ENCODE measurements at places on chromosomes 7 and 10.

- no peak for DNase-seq
Measured at GRCh38 chr10:78283069-78283682, 249.5 kb downstream of the RPS24 start.

- peak; percentile 41 for DNase-seq
Measured at GRCh38 chr7:30028749-30029635, 780 bp downstream of the PLEKHA8 start.

- no peak for DNase-seq
Measured at GRCh38 chr10:113916053-113916452, 61.6 kb downstream of the NHLRC2 start.

DNA sequence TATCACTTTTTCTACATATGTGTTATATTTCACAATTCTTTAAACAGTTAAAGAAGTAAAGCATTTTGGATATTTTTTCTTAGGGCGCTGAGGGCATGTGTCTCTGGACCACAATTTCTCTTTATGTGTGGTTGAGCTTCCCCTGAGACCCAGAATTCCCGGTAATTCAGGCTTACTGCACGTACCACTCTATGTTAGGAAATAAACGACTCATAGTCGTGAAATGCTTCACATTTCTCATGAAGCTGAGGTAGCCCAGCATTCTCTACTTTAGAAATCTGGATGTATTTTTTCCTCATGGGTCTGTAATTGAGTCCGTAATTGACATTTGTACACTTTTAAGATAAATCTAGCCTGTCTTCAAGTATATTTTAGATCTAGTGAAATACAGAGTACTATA, 170.6 kb downstream of the FZD1 start:
- DNase-seq: no peak

DNA sequence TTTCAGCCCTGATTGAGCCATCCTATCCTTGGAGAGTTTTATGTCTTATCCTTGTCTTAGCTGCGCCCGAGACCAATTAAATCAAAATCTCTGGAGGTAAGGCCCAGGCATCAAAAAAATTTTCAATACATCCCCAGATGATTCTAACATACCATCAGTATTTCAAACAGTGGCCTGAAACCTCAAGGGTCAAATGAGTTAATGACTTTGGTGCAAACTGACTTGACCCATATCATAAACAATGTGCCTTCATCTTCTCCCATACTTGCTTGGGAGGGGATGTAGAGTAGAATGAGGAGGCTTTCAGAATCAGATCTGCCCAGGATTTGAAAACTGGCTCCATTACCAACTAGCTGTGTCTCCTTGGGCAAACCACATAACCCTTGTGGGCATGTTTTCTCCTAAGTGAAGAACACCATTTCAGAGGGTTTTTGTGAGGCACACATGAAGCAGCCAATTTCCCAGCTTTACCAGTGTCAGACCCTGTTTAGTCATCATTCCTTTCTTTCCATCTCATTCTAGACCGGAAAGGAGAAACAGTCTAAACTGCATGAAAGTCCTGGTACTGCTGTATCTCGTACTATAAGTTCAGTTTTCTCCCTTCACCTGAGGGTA, 35.7 kb upstream of the ATXN7L1 start:
- DNase-seq: no peak

DNA sequence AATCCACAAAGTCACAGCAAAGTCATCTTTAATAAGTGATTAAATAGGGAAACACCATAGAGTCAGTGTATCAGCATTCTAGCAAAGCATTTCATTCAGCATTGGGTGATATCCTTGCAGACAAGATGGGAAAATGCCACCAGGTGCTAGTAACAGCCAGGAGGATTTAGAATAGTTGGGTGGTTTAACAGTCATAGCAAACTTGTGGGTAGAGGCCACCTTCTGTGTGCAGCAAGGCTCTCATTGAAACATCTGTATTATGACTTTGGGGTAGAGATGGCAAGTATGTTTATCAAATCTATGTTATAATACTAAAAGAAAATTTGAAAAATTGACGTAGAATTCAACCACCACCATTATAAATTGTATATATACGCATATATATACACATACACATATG, 26.4 kb upstream of the ADO start:
- DNase-seq: no peak

DNA sequence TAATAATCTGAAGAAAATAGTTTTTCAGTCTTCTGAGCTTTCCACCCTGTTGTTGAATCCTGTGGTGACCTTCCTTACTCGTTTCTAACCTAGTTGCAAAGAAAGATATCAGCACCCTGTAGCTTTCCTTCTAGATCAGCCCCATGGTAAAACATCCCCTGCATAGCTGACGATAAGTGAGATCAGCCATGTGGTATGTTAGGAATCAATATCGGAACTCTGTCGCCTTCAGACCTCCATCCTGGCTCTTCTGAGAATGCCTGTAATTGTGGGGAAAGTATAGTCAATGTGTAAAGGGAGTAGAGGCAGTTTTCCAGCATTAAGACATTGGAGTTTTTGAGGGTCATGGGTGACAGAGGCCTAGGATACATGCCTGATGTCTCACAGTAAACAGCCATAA, 151.8 kb downstream of the LRRC4 start:
- no peak for DNase-seq

DNA sequence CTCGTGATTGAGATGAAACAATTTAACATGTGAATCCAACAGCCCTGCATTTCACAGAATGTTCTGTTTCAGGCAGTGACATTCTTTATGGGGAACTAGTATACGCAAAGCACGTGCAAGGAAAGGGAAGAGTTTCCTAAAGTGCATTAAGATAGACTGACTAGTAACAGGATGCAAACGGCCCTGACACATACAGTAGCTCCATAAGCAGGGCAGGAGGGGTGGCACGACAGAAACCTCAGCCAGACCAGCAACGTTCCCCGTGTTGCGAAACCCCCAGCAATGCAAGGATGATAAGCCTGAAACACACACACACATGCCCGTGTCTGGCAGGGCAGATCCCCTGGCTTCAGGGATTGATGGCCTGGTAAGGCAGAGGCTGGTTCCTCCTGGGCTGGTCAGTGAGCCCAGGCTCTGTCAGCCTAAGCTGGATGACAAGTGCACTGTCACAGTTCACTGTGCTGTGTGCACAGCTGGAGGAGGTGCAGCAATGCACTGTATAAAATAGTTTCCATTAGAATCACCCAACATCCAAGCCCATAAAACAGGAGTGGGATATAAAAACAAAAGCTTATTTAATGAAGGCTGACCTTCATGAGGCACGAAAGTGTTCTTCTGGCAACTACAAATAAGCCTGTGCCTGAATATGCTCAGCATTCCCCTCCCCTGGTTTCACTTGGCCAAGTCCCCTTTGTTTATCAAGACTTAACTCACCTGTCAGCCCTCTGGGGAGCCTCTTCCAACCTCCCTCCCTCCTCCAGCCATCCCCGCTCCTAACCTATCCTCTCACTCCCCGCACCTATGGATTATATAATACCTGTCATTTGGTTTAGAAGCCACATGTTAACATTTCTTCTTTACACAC, 88.8 kb downstream of the GSAP start:
- DNase-seq: no peak

- DNase-seq: no peak
Measured at GRCh38 chr7:77877791-77878190, 79.2 kb downstream of the PHTF2 start.

DNA sequence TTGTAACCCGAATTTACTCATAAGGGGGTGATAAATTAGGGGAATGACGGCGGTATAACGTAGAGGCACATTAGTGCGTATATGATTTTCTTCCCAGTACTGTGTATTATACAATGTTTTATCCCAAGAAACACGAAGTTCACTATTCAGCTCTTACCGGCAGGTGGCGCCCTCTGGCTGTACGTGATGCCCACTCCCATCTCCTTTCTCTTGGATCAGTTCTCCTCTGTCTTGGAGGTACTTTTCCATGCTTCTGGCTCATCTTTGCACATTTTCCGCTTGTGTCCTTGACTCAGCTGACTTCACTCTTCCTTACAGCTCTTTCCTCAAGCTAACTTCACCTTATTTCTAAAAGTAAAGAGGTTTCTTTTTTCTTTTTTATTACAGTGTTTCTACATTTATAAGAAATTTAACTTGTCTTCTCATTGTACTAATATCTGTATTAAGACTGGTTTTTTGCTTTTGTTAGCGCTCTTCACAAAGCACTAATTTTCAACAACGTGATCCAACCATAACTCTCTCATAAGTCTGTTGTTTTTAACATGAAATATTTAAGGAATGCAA, 21.3 kb downstream of the TMEM176B start:
- DNase-seq: peak; percentile 65

Measured in thymus (tissue), 14 donors.